ENCODE measurements at places on chromosomes 4 and X.

- H3K36me3 ChIP-seq, result no peaks in the 10 kb centered on the region
- H3K27me3 ChIP-seq, result no peaks in the 10 kb centered on the region
- no peaks in the 10 kb centered on the region for H3K4me1 ChIP-seq
- DNase-seq, result no peak
These were observed 237.8 kb downstream of the NDST4 start for GRCh38 chr4:114875630-114876029.

DNA sequence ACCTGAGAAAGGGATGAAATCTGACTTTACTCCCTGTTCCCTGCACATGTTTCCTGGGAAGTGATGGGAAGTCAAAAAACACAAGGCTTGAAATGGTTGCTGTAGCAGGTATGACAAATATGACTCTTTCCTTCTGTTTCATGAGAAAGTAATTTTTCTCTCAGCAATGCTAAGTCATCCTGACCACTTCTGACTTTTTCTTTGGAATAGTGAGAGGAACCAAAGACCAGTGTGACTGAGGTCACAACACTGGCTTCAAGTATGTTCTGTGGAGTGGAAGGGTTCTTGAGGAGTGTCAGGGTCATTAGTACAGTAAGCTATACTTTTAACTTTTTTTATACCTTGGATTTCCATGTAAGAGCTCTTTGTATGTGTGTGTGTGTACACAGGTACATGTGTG lies 225.3 kb downstream of the PPP3CA start:
- H3K27ac ChIP-seq, result no peak overlapping the region
- no peak for DNase-seq
- no peak overlapping the region for H3K4me3 ChIP-seq
- H3K27me3 ChIP-seq, result no peaks in the 10 kb centered on the region
- H3K36me3 ChIP-seq, result no peaks in the 10 kb centered on the region
- H3K4me1 ChIP-seq, result peaks cover 22% of the 10 kb centered on the region

- DNase-seq, result no peak
- H3K36me3 ChIP-seq, result no peaks in the 10 kb centered on the region
- H3K27ac ChIP-seq, result no peak overlapping the region
- no peak overlapping the region for H3K4me3 ChIP-seq
These were observed 688.9 kb upstream of the AMOT start for GRCh38 chrX:113529426-113530013.

DNA sequence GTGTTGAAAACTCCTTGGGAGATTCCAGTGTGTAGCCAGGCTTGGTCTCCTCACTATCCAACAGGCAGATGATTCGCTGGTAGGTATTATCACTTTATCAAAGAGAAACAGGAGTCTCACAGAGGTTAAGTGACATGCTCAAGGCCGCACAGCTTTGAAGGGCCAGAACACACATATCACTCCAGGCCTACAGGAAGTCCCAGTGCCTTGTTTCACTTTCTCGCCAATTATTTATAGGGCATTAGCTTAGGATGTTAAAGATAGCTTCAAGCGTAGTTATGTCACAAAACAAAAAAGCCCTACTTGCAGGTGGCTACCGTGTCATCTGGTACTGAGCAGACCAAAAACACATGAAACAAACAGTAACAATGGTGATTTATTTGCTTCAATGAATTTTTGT lies 13.2 kb downstream of the ATP8A1 start:
- no peak overlapping the region for H3K4me3 ChIP-seq
- H3K36me3 ChIP-seq, result no peaks in the 10 kb centered on the region
- no peaks in the 10 kb centered on the region for H3K27me3 ChIP-seq
- no peak overlapping the region for H3K27ac ChIP-seq
- no peak for DNase-seq

GRCh38 chr4:89226665-89227574 lies 80.7 kb downstream of the GPRIN3 start:
- H3K27me3 ChIP-seq, result no peaks in the 10 kb centered on the region
- no peaks in the 10 kb centered on the region for H3K36me3 ChIP-seq
- H3K4me1 ChIP-seq, result no peaks in the 10 kb centered on the region
- H3K4me3 ChIP-seq, result no peak overlapping the region
- H3K27ac ChIP-seq, result no peak overlapping the region
- no peak for DNase-seq

GRCh38 chrX:68432648-68433047 lies 647 bp downstream of the OPHN1 start:
- H3K4me1 ChIP-seq, result no peaks in the 10 kb centered on the region
- no peaks in the 10 kb centered on the region for H3K36me3 ChIP-seq
- peak overlapping the region; percentile 47 for H3K4me3 ChIP-seq
- no peak for DNase-seq
- peak overlapping the region; percentile 81 for H3K27ac ChIP-seq

- H3K4me3 ChIP-seq, result no peak overlapping the region
- DNase-seq, result no peak
- no peaks in the 10 kb centered on the region for H3K4me1 ChIP-seq
- no peak overlapping the region for H3K27ac ChIP-seq
These were observed 2.7 kb downstream of the LRIT3 start for GRCh38 chr4:109850601-109851000.

DNA sequence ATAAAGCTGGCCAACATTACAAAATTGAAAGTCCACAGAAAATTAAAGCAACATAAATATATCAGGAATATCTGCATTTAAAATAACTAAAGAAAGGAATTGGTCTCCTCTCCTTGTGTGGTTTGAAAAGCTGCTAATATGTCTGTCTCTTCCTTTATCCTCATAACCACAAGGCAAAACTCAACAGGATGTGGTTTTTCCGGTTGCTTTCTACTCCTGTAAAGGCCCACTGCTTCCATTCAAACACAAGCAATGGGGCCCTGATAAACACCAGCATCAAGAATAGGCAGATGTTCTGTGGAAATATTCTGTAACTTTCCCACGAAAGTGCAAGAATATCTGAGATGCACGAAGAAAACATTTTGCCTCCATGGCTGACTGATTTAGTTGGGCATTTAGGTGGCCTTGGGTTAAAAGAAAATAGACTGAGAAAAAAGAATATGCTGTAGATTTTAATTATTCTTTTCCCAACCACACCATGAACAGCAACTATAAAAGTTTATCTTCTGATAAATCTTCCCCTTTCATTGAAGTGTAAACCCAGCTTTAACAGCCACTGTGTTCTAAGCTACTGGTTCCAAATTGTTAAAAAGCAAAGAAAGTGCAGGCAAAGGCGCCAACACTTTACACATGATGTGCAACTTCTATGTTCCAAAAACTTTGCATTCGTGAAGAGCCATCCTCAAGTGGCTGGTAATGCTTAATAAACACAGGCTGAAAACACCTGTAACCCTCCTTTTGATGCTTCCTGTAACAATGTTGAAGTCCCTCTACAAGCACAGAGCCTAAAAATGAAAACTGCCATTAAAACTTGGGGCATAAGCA lies 50.5 kb upstream of the NDST3 start:
- H3K4me3 ChIP-seq, result no peak overlapping the region
- no peak for DNase-seq
- H3K36me3 ChIP-seq, result no peaks in the 10 kb centered on the region
- H3K27me3 ChIP-seq, result no peaks in the 10 kb centered on the region

- no peak overlapping the region for H3K4me3 ChIP-seq
- DNase-seq, result no peak
- no peaks in the 10 kb centered on the region for H3K4me1 ChIP-seq
These were observed 70.6 kb downstream of the KIT start for GRCh38 chr4:54728368-54728767.

DNA sequence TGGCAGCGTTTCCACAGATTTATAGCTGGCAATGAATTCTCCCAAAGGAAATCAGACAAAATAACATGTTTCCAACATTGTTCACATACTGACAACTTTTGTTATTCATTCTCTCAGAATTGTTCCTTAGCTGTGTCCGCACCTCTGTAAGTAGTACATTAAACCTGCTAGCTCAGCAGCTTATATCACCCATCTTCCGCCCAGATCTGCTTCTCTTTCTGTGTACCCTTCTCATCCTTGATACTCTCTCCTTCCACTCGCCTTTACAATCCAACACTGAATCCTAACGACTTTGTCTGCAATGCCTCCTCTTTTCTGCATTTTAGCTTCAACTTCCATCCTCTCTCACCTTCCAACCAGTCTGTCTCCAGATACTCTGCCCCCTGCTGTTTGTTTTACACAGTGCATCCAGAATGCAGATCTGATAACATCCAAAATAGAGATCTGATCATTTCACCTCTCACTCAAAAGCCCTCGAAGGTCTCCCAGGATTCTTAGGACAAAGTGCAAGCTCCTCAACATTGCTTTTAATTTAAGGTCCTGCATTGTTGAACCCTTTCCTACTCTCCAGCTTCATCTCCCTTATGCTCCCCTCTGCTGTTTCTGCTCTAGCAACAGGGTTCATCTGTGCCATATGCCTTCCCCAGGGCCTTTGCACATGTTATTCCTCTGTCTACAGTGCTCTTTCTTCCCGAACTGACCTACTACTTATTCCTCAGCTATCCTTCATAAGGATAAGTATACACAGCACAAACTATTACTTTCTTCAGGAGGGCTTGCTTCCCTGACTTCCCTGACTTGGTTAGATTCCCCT lies 67.3 kb upstream of the VBP1 start:
- H3K36me3 ChIP-seq, result no peaks in the 10 kb centered on the region
- no peaks in the 10 kb centered on the region for H3K27me3 ChIP-seq
- no peak for DNase-seq
- H3K27ac ChIP-seq, result no peak overlapping the region

- H3K4me3 ChIP-seq, result no peak overlapping the region
- H3K4me1 ChIP-seq, result peaks cover 5% of the 10 kb centered on the region
- H3K27ac ChIP-seq, result no peak overlapping the region
These were observed 55.7 kb downstream of the PPP2R2C start for GRCh38 chr4:6416518-6417286.

DNA sequence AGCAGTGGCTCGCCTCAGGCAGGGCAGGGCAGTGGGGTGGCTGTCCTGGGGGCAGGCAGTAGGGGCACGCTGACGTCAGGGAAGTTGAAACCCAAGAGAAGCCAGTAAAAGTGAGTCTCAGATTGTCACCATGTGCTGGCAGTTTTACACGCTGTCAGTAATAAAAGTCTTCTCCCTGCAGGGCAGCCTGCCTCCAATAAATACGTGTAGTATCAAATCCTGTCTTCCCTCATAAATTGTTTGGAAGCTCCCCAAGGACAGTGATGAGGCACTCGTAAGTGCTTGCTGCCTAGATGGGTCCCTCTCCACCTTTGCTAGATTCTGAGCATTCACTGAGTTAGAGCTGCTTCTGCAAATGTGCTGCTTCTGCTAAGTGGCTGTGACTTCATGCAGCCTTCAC lies 60.8 kb upstream of the MSANTD1 start:
- DNase-seq, result no peak
- H3K27ac ChIP-seq, result no peak overlapping the region
- no peaks in the 10 kb centered on the region for H3K27me3 ChIP-seq
- no peaks in the 10 kb centered on the region for H3K4me1 ChIP-seq

DNA sequence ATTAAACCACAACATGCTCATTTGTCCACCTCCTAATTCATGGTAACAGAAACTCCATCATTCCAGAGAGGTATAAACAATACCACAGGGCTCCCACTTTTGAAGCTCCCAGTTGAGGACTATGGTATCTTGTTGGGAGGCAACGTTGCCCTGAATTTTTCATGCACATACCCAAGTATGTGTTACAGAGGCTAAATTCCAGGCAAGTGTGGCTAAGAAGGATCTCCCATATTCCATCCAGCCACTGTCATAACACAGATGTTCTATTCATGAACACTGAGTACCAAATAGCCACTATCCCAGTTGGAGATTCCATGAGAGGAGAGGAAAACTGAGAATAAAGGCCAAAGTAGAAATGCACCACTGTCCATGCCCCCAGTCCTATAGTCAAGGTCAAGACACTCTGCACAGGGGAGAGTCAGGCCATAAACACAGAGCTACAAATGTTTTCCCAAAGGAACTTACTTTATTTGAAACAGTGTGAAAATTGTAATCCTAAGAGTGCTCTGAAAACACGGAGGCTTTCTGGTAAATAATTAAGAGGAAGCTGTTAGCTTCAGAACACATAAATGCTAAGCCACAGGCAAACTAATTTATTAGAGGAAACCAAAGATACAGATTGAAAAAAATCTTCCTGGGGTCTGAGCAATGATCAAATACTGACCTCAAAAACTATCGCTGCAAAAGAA lies 42.4 kb upstream of the TMPRSS11B start:
- no peak overlapping the region for H3K4me3 ChIP-seq
- H3K27me3 ChIP-seq, result no peaks in the 10 kb centered on the region
- H3K4me1 ChIP-seq, result no peaks in the 10 kb centered on the region
- no peak overlapping the region for H3K27ac ChIP-seq

DNA sequence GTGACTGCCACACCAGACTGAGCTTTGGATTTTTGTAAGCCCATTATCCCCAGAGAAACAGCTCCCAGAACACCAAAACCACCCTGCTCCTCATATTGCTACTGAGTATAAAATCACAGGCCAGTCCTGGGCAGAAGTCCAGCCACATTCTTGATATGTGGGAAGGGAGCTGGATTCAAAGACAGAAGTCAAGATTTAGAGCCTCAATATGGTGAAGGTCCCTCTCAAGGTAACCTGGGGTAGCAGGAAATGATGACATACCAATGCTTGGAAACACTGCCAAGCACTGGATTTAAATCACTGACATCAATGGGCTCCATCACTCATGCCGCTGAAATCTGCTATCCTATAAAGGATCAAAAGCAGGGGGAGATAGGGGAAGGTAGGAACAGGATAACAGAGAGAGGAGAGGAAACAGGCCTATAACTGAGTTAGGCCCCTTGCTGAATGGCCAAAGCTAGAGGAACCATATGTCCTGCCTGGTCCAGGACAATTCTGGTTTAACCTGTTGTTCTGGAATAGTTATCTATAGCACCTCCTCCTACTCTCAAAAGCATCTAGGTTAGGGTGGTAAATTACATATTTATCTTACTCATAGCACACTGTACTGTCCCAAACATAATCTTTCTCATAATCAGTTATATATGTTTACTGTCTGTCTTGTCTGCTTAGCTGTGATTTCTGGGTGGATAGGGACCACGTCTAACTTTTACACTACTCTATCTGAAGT lies 83.7 kb upstream of the NHS start:
- no peak overlapping the region for H3K4me3 ChIP-seq
- H3K4me1 ChIP-seq, result no peaks in the 10 kb centered on the region
- no peaks in the 10 kb centered on the region for H3K27me3 ChIP-seq

GRCh38 chrX:65601126-65601525 lies 66.3 kb upstream of the MSN start:
- no peaks in the 10 kb centered on the region for H3K27me3 ChIP-seq
- H3K27ac ChIP-seq, result peak overlapping the region; percentile 90
- no peak for DNase-seq
- H3K4me1 ChIP-seq, result peaks cover 30% of the 10 kb centered on the region
- no peaks in the 10 kb centered on the region for H3K36me3 ChIP-seq

DNA sequence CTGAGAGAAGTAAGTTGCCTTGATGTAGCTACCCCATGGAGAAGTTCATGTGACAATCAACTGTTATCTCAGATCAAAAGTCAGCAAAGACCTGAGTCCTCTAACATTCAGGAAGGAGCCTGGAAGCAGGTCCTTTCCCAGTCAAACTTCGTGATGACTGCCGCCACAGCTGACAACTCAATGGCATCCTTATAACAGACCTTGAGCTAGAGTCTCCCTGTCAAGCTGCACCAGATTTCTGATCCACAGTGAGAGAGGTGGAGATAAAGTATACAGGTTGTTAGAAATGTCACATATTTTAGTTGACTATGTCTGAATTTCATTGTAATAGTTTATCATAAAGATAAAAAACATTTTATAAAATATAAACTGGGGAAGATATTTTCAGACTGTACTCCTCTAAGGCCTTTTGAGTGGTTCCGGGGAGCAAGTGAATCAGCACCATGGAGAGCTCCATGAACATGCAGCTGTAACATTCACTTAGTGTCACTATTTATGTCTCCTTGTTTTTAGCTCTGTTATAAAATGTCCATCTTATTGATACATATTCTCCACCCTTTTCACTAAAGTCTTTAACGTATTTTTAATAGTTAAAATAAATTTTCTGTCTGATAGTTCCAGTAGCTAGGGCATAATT lies 1653.5 kb upstream of the AGA start:
- H3K27ac ChIP-seq, result no peak overlapping the region
- H3K4me3 ChIP-seq, result no peak overlapping the region
- no peaks in the 10 kb centered on the region for H3K4me1 ChIP-seq
- DNase-seq, result no peak
- H3K27me3 ChIP-seq, result no peaks in the 10 kb centered on the region
